Activated CD8-positive, alpha-beta memory T cell treated with anti-CD3 and anti-CD28 coated beads for 4 hours (primary cell): ENCODE measurements at places on chromosomes 1 and 21.
A peak's percentile ranks its signal among the peaks of the same experiment; 100 is the strongest.

DNA sequence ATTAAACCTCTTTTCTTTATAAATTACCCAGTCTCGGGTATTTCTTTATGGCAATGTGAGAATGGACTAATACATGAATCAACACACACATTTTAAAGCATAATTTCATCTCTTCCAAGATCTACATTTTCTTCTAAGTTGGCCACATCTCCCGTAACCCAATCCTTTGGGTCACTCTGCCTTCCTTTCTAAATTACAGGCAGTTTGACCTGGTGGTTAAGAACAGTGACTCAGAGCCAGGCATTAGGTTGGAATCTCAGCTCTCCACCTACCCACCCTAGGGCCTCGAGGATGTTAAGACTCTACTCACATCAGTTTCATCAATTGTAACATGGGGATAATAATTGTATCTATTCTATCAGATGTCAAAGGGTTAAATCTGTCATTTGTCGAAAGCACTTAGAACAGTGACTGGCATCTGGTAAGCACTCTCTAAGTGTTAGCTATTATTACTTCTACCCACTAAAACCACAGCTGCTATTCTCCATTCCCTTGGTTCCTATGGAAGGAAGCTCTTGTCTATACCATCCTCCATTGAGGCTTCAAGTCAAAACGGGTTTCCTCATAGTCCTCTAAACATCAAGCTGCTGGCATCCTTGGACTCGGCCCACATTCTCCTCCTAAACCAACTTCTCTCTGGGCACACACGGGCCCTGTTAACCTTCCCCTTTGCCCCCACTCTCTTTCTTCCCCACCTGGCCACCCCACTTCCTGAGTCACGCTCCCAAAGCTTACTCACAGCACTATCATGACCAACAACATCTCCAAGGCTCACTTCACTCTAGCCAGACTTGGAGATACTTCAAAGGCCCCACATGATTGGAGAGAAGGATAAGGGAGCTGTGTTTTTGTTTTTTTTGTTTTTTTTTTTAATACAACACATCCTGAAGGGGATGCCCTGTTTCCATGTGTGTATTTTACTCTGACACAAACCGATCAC, 116.9 kb downstream of the TGFBR3 start:
- DNase-seq = no peak

DNA sequence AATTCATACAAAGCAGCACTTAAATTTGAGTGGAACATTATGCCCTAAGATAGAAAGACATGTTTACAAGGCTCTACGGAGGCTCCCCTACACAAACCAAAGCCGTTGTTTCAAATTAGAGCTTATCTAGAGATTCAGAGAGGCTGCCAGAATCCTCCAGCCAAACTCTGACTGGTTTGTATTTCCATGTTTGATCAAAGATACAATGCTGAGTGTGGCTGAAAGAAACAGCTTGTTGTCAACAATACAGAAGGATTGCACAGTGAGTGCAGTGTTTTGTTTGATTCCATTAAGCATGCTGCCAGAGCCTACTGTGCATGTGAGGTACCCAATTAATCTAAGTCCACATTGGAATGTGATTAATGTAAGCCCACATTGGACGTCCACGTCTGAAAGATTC, 402.7 kb downstream of the DISC1 start:
- DNase-seq = no peak

DNA sequence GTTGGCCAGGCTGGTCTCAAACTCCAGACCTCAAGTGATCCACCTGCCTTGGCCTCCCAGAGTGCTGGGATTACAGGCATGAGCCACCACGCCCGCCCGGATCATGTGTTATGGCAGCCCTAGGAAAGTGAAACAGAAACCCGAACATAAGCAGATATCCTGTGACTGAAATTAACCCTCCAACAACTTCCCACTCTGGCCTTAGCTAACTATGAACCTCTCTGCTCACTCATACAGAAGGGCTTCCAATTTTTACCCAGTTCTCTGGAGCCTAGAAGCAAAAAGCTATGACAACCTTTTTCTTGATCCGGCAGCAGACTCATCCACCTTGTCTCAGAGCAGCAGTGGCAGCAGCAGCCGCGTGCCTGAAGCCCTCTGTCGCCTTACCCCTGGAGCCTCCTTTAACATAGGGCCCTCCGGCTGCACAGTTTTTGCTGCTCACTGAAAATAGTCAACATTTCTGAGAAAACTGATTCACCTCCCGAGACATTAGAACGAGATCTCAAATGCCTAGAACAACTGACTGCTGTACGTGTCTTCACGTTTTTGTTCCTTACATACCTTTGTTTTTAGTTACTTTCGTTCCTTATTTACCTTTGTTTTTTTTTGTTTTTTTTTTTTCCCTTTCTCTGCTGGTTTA, 9.3 kb downstream of the CBR1 start:
- DNase-seq = peak; percentile 10

- no peak for DNase-seq
Measured at GRCh38 chr1:247539215-247539614, 3.0 kb upstream of the OR2C3 start.

GRCh38 chr1:38559446-38560165, 300.0 kb downstream of the RRAGC start:
- peak; percentile 62 for DNase-seq

DNA sequence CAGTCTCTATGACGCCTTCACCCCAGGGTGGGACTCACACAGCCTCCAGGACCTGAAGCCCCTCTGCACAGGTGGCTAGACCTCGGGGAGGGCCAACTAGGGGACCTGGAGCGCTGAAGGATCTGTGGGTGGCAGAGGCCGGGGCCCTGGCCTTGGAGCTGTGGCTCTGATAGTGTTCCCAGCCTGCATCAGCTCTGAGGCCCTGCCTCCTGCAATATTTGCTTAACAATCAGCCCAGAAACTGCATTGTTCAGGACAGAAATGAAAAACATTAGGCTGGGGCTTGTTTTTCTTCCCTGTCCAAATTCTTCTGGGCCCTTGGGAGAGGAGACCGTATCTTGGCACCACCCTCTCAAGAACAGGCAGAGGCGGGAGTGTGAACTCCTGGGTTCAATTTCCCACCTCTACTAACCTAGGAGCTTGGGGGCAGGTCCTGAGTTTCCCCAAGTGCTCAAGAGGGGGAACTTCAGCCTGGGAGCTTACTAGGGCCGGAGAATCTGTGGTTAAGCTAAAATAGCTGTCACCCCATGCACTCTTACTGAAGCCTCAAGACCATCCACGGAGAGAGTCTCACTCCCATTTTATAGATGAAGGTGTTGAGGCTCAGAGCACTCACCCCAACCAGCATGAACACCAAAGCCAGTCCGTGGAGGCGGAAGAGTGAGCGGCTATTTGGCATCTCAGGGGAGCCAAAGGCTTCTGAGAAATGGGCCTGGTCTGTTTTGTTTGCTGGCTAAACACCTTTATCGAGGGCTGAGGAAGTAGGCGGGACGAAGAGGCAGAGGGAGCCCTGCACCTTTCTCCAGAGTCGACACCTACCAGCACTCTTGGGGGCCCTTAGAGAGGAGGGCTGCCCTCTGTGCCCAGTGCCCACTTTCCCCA, 18.8 kb upstream of the CASZ1 start:
- DNase-seq = no peak

DNA sequence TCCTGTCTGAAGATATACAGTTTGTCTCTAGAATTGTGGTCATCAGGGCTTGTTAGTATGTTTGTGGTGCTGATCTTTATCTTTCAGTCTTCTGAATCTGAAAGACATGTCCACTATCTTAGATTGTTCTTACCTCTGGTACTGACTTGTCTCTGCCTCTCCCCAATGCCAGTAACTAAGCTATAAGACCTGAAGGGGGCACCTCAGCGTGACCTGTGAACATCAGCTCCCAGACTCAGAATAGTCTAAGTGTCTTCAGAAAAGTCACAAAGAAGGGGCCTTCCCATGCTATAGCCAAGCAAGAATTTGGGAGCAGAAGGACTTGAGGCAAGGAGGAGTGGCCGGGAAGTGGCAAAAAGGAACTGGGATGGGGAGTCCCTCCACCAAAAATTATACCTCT, 178.1 kb downstream of the NTNG1 start:
- no peak for DNase-seq

DNA sequence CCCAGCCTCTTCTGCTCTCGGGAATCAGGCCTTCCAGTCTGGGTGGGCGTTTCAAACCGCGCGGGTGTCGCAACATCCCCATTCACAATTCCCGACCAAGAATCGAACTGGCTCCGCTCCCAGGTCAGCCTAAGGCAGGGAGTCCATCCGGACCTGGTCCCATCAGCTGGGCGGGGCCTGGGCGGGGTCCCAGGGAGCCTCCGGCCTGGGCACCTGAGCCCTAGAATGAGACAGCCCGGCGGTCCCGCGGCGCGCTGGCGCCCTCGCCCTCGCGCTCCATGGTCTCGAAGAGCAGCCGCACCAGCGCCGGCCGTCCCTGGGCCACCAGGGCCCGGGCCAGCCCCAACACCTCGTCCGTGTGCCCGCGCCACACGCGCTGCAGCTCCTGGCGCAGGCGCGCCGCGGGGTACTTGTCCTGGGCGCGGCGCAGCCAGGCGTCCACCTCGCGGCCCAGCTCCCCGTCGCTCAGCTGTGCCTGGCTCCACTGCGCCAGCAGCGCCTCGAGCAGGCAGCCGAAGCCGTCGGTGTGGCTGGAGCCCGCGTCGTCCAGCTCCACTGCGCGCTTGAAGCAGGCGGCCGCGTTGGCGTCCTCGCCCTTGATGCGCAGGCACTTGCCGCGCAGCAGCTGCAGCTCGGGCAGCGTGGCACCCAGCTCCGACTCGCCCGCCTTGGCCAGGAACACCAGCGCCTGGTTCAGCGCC, 16.9 kb upstream of the PARS2 start:
- no peak for DNase-seq

GRCh38 chr1:208604295-208604694, 360.1 kb upstream of the PLXNA2 start:
- no peak for DNase-seq

- no peak for DNase-seq
Measured at GRCh38 chr1:241167121-241167630, 189.8 kb downstream of the RGS7 start.

DNA sequence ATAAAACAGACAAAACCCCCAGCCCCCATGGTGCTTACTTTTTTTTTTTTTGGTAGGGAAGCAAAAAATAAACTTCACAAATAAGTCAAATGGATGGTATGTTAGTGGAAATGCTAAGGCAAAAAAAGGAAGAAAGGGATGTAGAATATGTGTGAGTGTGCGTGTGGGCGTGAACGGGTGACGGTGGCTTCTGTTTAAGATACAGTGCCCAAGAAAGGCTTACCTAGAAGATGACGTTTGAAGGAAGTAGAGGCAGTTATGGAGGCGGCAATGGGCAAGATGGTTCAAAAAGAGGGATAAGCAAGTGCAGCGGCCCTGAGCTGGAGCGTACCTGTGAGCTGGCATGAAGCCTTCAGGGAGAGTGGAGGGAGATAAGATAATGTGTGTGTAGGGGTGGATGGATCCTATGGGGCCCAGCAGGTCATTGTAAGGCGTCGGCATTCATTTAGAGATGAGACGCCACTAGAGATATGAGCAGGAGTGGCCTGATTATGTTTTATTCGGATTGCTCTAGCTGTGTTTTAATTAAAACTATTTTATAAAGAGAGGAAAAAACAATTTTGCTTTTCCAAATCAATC, 19.9 kb downstream of the LEPR start:
- DNase-seq = no peak

GRCh38 chr1:245990315-245991022, 516.6 kb downstream of the SMYD3 start:
- no peak for DNase-seq

DNA sequence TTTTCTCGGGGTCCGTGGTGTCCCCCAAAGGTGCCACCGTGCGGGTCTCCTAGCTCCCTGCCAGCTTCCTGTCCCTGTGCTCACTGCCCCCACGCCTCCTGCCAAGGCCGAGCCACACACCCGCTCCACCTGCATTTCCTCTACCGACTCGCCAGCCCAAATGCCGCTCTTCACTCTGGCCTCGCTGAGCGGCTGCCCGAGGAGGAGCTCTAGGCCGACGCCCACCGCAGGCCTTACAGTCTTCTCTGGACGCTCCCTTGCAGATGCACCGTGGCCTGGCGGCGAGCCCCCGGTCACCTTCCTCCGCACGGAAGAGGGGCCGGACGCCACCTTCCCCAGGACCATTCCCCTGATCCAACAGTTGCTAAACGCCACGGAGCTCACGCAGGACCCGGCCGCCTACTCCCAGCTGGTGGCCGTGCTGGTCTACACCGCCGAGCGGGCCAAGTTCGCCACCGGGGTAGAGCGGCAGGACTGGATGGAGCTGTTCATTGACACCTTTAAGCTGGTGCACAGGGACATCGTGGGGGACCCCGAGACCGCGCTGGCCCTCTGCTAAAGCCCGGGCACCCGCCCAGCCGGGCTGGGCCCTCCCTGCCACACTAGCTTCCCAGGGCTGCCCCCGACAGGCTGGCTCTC, 26.3 kb downstream of the FTCD start:
- DNase-seq = no peak

GRCh38 chr1:231601824-231602672, 24.5 kb upstream of the DISC1 start:
- no peak for DNase-seq

DNA sequence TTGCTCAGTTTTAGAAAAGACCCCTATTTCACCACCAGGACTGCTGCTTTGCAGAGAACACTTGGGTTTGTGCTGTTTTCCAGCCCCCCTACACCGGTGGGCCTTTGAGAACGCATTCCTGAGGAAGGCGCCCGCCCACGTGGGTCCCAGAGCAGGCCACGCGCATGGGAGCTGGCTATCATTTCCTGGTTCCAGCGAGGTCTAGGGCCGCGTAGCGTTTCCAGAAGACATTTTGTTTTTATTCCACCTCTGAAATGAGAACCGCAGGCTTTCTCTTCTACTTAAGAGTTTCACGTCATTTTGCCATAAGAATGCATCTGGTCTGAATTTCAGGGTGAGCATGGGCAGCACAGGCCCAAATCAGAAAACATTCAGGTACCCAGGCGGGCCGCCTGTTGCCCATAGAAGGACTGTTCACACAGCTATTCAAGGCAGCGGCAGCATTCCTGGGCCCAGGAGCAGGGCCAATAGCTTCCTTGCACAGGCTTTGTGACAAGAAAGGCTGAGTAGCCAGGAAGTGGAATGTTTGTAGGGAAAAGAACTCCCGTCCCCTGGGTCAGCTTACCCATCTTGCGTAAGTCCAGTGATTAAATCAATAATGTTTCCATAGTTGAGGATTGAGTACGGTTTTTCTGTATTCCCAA, 1.4 kb upstream of the KLHL21 start:
- DNase-seq = no peak

- no peak for DNase-seq
Measured at GRCh38 chr1:70504821-70505193, 93.7 kb downstream of the CTH start.

DNA sequence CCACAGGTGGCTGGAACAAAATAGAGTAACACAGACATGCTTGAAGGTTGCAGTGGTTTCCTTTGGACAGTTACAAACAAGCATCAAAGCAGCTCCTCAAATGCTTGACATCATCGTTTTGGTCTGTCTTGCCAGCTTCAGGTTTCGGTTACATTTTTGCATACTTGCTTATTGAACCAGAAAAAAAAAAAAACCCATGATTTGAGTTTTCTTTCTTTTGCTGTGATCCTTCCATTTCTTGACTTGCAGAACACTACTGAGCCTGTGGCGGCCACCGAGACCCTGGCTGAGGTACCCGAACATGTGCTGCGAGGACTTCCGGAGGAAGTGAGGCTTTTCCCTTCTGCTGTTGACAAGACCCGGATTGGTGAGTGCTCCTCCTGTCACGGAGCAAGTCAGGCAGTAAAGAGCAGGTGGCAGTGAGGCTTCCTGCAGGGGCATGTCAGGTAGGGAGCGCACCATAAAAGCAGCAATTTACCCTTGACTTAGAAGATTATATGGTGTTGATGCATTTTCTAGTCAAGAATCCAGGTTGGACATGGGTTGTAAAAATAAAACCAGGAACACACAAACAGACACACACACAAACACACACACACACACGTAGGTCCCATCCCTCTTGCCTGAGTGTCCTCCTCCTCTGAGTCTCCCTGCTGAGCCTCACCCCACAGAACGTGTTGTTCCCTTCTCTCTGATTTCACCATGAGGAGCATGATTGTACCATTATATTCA, 30.9 kb downstream of the PRDM2 start:
- peak; percentile 52 for DNase-seq
